NCI-H1694 treated with DMSO at 0.1 percent for 48 hours (cell line): ENCODE measurements at places on chromosomes 7 and 10.

GRCh38 chr7:131455546-131455945 lies 100.9 kb downstream of the PODXL start:
- no peak for DNase-seq

DNA sequence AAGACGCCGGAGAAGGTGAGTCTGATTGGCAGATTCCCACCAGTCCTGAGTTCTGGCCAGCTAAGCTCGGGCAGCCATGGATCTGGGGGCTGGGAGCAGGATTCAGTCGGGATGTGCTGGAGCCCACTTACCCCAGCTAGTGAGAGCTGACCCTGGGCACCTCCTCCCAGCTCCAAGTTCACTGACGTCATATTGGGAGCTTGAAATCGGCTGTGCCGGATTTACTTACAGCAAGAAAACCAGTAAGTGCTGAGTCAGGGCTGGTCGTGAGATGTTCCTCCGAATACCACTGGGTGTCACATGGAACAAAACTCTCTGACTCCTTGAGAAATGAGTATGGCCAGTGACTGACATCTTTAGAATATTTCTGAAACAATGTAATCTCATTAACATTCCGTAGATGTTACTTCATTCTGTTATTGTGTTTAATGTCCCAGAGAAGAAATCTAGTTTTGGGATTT lies 621.2 kb downstream of the SDK1 start:
- no peak for DNase-seq

DNA sequence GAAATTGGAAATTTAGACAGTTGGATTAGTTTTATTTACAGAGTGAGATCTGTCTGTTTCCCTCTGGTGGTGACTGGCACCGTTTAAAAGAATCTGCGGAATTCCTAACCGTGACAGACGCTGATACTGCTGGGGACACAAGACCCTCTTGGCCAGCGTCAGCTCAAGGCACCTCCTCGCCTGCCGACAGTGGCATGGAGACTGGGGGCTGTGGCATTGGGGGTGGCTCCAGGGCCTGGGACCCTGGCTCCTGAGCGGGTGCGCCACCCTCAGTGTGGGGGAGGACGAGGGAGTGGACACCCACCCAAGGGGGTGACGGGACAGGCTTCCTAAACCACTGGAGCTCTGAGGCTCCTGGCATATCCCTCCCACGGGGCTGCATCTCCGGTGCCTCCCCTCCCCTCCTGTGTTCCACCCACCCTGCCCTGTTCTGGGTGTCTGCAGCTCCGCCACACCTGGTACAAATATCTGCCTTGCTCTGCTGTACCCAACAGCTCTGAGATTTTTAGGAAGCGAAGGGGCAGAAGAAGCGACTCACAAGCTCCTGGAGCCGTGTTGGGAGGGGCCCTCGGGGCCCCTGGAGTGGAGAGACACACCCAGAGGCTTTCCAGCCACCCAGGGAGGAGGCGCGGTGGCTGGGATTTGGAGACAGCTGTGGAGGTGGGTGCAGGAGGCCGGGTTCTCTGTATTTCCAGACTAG lies 178.7 kb downstream of the DNAJB6 start:
- DNase-seq, result no peak

DNA sequence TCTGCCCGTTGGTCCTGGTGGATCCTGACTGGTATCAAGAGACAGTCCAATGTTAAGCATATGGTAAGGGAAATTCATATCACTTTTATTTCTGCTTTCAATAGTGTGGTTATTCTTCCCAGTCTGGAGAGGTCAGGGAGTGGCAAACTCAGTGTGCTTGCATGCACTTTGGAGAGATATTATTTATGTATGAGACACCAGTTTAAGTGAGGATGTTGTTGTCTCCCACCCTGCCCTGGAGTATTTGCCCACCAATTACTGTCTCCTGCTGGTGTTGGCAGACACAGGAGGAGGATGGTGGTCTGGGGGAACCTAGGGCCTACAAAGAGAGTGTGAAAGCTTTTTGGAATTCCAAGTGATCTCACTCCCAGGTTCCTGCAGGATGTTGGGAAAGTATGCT lies 59.7 kb downstream of the OR13A1 start:
- no peak for DNase-seq

DNA sequence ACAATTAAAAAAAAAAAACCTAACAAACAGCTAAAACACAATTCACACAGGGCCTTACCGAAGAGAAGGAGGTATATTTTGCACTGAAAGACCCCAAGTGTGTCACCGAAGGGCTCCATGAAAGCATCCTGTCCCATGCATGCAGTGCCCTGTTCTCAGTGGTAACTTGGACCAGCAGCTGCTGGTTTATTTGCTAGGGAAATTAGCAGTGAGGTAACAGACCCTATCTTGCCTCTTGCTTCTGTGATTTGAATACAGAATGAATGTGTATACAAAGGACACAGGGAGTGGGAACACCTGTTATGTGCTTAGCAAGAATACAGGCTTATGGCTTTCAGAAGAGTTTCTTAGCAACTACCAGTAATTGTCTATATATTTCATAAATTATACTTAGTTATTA lies at the start of gene HEPACAM2:
Gene HEPACAM2 (minus strand): TSS at position 160 of the 400 bp plus-strand sequence.
- DNase-seq, result peak; percentile 94

DNA sequence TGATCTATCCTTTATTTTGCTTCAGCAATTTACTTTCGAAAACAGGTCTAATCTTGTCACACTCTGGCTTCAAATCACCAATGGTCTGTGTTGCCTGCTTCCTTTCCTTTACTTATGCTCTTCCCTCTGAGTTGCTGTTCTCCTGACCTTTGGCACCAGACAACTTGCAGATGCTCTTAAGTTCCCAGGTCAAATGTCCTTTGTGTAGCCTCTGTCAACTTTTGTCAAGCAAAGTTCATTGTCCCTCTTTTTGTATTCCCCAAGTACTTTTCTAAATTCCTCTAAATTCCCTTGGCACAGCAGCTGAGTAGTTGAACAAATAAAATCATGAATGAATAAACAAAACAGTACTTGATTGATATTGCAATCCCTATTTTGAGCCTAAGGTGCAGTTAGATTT lies 289.4 kb downstream of the BICC1 start:
- DNase-seq, result no peak

DNA sequence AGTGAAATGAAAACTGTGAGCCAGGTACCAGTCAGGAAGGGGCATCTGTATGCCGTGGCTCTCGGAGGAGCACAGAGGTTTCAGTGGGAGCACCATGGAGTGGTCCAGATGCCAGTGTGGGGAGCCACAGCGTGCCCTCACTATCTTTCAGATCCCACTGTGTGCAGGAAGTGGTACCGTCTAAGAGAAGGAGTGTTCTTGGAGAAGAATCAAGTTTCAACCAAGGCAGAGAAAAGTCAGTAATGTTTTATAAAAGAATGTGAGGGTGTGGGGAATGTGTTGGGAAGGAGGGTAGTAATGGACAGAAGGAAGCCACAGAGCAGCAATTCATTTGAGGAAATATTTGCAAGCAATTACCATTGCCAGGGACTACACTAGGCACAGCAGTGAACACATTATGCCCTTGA lies 35.6 kb downstream of the PRKAR2B start:
- DNase-seq, result no peak

GRCh38 chr10:59876695-59877094 lies 29.7 kb downstream of the CCDC6 start:
- no peak for DNase-seq

DNA sequence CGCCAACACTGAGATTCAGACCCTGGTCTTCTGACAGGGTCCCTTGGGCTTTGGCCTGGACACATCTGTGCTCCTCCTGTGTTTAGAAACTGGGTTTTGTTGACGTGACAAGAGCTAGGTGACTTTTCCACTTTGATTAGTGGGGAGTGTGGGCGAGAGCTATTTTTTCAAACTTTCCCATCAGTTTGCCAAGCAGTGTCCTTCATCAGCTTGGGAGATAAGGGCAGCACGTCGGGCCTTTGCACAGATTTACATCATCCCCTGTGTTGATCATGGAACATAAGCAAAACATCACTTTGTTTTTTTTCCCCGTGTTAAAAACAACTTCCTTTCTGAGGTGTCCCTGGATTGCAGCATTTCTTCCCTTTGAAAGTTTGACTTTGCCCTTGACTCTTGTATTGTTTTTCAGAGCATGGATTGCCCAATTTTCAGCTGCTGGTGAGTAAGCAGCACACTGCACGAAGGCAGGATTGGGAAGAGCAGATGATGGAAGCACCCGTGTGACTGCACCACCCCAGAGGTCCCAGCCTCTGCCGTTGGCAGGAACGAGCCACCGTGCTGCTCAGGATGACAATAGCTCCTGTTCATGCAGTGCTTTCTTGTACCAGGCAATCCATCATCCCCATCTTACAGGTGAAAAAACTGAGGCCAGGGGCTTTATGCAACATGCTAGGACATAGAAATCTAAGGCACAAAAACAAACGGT lies 6.4 kb upstream of the IGFBP1 start:
- no peak for DNase-seq

DNA sequence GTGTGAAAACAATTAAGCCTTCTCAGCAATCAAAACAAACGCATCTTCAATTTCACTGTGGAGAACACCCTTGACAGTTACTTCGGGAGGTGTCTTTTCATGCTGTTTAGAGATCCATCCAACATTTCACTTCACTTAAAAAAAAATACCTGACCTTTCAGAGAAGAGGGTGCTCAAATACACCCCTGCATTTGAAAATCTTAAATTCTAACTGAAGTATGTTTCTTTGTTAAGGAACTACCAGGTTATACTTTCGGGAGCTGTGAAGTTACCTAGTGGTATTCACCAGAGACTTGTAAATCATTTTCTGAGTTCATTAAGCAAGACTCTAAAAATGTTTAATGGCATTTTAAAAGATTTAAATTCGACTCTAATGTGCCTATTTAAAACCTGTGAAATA lies 38.8 kb downstream of the CNPY1 start:
- DNase-seq, result no peak

- DNase-seq, result no peak
Measured at GRCh38 chr10:84088626-84089025, 50.7 kb upstream of the GHITM start.

DNA sequence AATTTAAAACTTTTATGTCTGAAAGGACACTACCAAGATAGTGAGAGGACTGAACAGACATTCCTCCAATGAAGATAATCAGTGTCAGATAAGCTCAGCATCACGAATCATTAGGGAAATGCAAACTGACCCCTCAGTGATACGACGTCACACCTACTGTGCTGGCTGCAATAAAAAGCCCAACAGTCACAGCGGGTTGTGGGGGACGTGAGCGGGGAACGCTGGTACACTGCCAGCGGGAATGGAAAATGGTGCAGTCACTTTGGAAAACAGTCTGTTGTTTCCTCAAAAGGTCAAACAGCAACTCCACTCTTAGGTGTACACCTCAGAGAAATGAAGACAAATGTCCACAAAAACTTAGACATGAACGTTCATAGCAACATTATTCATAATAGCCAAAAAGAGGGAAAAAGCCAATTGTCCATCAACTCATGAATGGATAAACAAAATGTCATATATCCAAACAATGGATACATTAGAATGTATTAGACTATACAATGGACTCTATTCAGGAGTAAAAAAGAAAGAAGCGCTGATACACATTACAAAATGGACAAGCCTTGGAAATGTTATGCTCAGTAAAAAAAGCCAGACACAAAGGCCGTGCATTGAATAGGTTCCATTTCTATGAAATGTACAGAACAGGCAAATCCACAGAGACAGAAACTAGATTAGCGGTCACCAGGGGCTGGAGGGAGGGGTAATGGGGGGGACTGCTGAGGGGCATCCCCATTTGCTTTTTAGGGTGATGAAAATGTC lies 2.4 kb upstream of the ECHS1 start:
- no peak for DNase-seq

- DNase-seq, result no peak
Measured at GRCh38 chr7:77360104-77360503, 56.0 kb downstream of the GSAP start.

- DNase-seq, result peak; percentile 1
Measured at GRCh38 chr10:106355450-106355849, 809.1 kb downstream of the SORCS1 start.

GRCh38 chr7:44618753-44619152 lies 12.3 kb downstream of the OGDH start:
- DNase-seq, result no peak

DNA sequence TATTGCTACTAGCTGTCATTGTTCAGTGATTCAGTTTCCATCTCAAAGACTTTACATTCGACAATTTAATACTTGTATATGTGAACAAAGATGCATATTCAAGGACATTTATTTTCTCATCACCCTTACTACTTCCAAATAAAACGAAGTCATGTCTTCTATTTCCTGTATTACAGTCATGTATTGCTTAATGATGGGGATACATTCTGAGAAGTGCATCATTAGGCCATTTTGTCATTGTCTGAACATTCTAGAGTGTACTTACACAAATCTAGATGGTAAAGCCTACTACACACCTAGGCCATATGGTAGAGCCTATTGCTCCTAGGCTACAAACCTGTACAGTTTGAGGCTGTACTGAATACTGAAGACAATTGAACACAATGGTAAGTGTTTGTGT lies 6.5 kb downstream of the C10orf95 start:
- no peak for DNase-seq

DNA sequence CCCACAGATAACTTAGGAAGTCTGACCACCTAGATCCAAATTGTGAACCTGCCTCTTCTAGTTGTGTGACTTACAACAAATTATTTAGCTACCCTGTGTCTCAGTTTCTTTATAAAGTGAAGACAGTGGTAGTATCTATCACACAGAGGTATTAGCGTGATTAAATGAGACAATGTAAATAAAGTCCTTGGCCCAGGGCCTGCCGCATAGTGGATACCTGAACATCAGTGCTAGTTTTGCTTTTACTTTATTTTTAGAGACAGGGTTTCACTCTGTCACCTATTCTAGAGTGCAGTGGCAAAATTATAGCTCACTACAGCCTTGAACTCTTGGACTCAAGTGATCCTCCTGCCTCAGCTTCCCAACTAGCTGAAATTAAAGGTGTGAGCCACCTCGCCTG lies 177.1 kb downstream of the CDK14 start:
- no peak for DNase-seq

DNA sequence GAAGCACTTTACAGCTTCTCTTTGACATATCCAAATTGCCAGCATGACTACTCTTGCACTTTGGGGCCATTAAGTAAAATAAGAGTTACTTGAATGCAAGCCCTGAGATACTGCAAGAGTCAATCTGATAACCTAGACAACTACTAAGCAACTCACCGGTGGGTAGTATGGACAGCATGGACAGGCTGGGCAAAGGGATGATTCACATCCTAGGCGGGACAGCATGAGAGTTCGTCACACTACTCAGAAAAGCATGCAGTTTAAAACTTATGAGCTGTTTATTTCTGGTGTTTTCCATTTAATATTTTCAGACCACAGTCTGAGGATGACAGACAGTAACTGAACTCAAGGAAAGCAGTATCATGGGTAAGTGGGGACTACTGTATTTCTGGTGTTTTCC lies 84.0 kb downstream of the ORC5 start:
- DNase-seq, result no peak

DNA sequence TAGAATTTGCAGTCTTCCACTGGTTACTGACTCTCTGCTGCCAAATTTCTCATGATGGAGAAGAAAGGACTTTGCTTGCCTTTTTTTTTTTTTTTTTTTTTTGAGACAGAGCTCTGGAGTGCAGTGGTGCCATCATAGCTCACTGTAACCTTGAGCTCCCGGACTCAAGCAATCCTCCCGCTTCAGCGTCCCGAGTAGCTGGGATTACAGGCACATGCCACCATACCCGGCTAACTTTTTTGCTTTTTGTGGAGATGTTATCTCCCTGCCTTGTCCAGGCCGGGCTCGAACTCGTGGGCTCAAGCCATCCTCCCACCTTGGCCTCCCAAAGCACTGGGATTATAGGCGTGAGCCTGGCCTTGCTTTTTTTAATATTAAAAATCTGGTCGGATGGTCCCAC lies 6.2 kb downstream of the INSIG1 start:
- no peak for DNase-seq
